PC-3 (cell line): ENCODE measurements at places on chromosomes 11 and 22.

DNA sequence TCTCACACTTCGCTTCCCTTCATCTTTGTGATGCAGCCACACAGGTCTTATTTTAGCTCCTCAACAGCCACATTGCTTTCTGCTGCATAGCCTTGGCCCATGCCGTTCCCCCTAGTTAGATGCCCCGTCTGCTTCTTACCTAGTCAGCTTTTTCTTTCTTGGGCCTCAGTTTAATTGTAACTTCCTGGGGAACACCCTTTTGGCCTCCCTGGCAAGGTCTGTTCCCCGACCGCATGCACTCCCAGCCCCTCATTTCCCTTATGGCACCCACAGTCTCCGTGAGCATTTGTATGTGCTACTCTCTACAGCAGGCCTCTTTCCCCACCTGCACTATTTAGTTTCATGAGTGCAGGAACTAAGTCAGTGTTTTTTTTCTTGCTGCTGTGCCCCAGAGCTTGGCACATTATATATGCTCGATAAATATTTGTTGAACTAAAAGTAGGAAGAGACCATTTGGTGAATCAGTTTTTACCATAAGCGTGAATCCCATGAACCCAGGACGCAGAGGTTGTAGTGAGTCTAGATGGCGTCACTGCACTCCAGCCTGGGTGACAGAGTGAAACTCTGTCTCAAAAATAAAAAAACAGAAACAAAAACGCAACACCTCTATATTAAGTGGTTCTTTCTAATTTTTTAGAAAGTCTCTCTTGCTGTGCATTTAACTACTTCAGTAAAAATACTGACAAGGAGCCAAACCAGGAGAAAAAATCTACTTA lies 38.5 kb downstream of the TNRC6B start:
- DNase-seq: no peak

- no peak for DNase-seq
Measured at GRCh38 chr11:131964698-131965483, 594.5 kb downstream of the NTM start.

DNA sequence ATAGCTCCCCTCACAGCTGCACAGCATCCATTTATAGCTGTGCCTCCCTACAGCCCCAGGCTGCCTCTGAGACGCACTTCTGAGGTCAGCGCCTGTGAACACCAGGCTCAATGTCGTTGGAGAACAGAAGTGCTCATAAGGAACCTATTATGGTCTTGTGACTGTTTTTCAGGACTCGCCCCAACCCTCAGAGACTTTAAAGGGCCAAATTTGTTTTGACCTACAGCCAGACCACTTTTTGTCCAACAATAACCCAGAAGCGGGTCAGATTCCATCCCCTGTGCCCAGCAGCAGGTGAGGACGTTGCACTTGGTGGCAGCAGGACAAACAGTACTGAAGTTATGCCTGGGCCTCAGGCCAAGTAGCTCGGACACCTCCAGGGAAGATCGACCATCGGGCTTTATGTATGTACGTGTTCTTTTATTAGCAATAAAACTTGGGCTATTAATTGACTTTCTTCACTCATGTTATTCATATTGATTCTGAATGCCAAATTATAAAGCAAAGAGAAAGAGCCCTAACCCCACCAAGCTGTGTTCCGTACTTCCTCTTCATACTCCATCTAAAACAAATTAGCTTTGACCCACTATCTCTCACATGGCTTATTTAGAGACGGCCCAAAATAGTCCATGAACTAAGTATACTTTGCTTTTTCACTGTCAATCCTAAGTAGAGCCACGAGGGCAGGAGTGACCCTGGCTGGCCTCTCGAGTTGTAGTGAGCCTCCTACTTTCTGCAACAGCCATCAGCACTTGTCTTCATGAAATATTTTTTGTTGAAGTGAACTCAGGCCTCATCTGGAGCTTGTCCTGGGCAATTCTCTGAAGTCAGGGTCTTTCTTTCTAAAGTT lies 92.3 kb upstream of the PAX6 start:
- DNase-seq: no peak

DNA sequence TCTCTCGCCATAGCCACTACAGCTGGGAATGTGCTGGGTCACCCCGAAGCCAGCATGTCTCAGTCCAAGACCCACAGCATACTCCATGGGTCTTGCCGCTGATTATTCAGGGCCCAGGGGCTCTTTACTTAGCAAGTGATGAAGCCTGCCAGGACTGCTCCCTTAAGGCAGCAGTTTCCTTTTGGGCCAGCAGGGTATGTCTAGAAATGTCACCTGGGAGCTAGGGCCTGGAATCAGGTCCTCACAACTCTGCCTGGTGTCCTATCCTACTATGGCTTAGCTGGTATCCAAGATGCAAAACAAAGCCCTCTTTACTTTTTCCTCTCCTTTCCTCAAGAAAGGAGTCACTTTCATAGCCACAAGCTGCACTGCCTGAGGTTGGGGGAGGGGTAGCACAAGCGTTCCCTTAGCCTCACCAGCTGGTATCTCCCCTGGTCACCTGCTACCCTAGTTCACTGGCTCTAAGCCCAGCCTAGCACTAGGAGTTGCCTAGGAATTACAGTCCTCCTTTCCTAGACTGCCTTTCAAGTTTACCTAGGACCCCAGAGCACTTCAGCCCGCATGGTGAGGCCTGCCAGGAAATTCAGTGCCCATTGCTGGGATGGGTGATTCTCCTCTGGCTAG lies 22.6 kb upstream of the NCR3LG1 start:
- DNase-seq: no peak

GRCh38 chr11:36271794-36272407 lies 17.3 kb downstream of the COMMD9 start:
- DNase-seq: peak; percentile 20
